ENCODE measurements at places on chromosomes 11 and 22. TPM values are rescaled to one million over a fixed set of nuclear protein-coding genes. Genes with fewer than 3 reads are reported as not detected.

DNA sequence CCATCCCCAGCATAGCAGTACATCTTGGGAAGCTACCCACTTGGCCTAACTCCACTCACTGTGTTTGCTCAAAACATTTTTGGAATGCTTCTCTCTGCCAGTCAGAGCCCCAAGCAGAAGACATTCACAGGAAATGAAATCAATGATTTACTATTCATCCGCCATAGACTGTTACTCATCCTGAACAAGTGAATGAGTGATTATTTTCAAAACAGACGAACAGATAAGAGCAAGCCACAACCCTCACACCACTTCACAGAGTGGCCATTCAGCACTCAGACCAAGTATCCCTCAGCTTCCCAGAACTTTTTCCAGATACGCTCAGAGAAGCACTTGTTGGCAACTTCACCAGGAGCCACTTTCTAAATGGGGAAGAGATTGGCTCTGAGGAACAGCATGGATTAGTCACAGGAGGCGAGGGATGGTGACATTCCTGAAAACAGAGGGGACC lies 13.0 kb upstream of the UBASH3B start:
- peak overlapping the region; percentile 60 for H3K27ac ChIP-seq
- peak; percentile 65 for DNase-seq

TSPAN32 gene
- total RNA-seq, result not detected

GRCh38 chr11:113488931-113489351 lies 13.7 kb upstream of the DRD2 start:
- H3K4me3 ChIP-seq, result no peak overlapping the region
- H3K27me3 ChIP-seq, result peaks cover 12% of the 10 kb centered on the region
- no peak overlapping the region for H3K27ac ChIP-seq
- H3K4me1 ChIP-seq, result no peaks in the 10 kb centered on the region
- no peaks in the 10 kb centered on the region for H3K36me3 ChIP-seq

BTBD18 gene
- total RNA-seq, result not detected

DNA sequence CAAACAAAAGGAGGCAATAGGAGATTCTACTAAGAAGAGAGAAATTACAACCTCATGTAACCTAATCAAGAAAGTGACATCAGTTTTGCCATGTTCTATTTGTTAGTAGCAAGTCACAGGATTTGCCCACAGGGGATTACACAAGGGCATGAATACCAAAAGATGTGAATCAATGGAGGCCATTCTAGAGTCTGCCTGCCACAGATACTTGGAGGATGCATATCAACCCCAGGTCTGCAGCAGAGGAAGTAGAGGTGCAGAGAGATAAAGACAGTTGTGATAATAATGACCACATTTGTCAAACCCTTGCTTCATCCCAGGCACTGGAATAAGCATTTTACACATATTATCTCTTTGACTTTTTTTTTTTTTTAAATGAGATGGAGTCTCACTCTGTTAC lies 2.4 kb upstream of the ASCC2 start:
- no peak overlapping the region for H3K4me3 ChIP-seq
- DNase-seq, result no peak
- H3K27me3 ChIP-seq, result no peaks in the 10 kb centered on the region
- no peaks in the 10 kb centered on the region for H3K36me3 ChIP-seq
- H3K4me1 ChIP-seq, result peaks cover 11% of the 10 kb centered on the region

MMP12 gene
- not detected for total RNA-seq

Measured in HCT116 (cell line).